ENCODE measurements at places on chromosomes 5 and 9. TPM values are rescaled to one million over a fixed set of nuclear protein-coding genes. Genes with fewer than 3 reads are reported as not detected.

- peak; percentile 20 for DNase-seq
Measured at GRCh38 chr5:137594717-137595116, 95.6 kb upstream of the SPOCK1 start.

DNA sequence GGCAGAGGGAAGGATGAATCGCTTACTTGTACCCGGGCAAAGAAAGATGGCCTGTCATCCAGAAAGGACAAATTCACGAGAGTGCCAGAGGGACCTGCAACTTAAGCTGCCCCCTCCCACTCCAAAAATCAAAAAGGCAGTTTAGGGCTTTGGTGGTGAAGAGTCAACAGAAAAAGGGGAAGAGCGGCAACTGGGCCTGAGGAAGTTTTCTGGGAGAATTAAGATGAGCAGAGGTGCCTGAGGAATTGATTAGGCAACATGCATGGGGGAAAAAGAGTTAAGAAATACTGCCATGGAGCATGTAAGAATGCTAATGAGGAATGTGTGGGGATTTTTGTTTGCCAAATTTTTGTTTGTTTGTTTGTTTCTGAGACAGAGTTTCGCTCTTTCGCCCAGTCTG is 1.8 kb upstream of the ACTL7B start:
- no peak for DNase-seq

DNA sequence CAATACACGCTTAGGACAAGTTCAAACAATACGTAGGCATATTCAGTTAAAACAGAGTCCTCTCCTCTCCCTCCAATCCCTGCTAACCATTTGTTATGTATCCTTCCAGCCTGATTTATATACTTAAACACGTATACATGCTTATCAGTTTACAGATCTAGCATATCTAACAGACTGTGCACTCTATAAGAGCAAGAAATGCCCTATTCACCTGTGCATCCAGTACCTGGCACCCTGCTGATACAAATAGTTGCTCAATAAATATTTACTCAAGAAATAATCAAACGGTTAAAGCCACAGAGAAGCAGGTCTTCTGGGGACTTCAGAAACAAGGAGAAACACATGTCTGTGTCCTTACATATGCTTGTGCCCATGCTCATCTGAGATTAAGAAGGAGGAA is 55.9 kb downstream of the MLLT3 start:
- no peak for DNase-seq

The SSNA1 gene
- total RNA-seq = 85.4 TPM

The NMRK1 gene
- total RNA-seq = 16.5 TPM
